ENCODE measurements at places on chromosomes 1 and 21.

- DNase-seq, result peak; percentile 61
Observed at GRCh38 chr1:74652711-74653139, 20.9 kb downstream of the ERICH3 start.

DNA sequence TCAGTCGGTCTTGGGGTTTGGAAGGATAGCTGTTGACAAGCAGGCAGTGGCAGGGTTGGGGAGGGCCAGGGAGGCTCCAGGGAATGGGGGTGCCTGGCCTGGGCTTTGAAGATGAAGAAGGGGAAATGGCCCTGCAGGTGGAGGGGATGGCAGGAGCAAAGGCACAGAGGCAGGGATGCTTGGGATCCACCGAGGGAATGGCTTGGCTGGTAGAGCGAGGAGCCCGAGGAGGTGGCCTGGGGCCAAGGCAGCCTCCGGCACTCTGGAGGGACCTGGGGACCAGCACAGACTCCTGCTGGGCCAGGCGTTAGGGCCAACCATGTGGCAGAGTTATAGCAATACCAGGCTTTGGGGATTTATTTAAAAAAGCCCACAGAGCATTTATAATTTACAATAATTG, 62.9 kb upstream of the EDN2 start:
- DNase-seq, result no peak

DNA sequence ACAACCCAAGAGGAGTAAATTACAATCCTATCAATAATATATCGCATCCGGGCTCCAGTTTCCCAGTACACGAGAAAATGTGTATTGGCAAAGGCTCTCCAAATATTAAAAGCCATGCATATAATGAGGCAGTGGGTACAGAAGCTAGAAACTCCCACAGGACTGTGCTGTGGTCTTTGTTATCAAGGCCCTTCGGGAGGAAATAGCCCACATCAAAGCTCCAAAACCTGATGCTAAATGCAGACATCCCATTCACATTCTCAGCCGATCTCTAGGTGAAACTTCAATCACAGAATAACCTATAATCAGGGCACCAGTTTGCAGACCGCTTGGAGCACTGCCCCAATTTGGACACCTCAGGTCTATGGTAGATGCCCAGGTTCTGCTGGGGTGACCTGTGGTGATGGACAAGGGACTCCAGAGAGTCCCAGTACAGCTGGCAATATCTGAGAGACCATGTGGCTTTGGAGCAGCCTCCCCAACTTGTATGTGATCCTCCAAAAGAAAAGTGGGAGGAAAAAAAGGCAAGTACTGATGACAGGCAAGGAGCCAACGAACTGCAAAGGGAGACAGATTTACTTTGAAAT, 148.8 kb upstream of the CAMK1G start:
- no peak for DNase-seq

GRCh38 chr1:6450943-6451373, 15.0 kb downstream of the TNFRSF25 start:
- no peak for DNase-seq

GRCh38 chr21:38487901-38488639, 10.2 kb downstream of the ERG start:
- no peak for DNase-seq
